ENCODE measurements at places on chromosomes 4 and X. TPM values are rescaled to one million over a fixed set of nuclear protein-coding genes. Genes with fewer than 3 reads are reported as not detected.

The AFM gene
- not detected for total RNA-seq

The H2AZ1 gene
- 216 TPM for total RNA-seq

The MAGEB1 gene
- total RNA-seq: not detected

The IRS4 gene
- not detected for total RNA-seq

The SUPT20HL1 gene
- 0.35 TPM for total RNA-seq

The TRPC3 gene
- total RNA-seq: 0.17 TPM
